Mesothelial cell of epicardium (in vitro differentiated cells): ENCODE measurements at places on chromosomes 4 and X. TPM values are rescaled to one million over a fixed set of nuclear protein-coding genes. Genes with fewer than 3 reads are reported as not detected.

Gene SLC9B1
- total RNA-seq = 3.2 to 4.7 TPM (median 4.5 TPM) in 3 replicates

Gene ASB12
- 0.18 to 0.73 TPM (median 0.67 TPM) in 3 replicates for total RNA-seq

Gene TACR3
- 0.07 TPM in 1 of 3 replicates, not detected in the others for total RNA-seq

Gene NRK
- 47.4 to 48.2 TPM (median 47.8 TPM) in 3 replicates for total RNA-seq

Gene MXRA5
- 131 to 139 TPM (median 134 TPM) in 3 replicates for total RNA-seq

Gene EDA
- 8.4 to 9.2 TPM (median 8.9 TPM) in 3 replicates for total RNA-seq

Gene HS3ST1
- total RNA-seq = 3.4 to 6.2 TPM (median 5.6 TPM) in 3 replicates

Gene MEPE
- not detected in 3 replicates for total RNA-seq

Gene PAGE2
- total RNA-seq = not detected in 3 replicates

Gene STK26
- total RNA-seq = 96.0 to 104 TPM (median 103 TPM) in 3 replicates

Gene AKAP14
- total RNA-seq = not detected in 3 replicates

Gene OTUD6A
- total RNA-seq = not detected in 3 replicates

Gene GPC3
- 837 to 864 TPM (median 859 TPM) in 3 replicates for total RNA-seq

Gene FRMPD3
- total RNA-seq = 0.29 to 0.42 TPM (median 0.38 TPM) in 3 replicates

Gene ATP1B4
- total RNA-seq = not detected in 3 replicates

Gene MND1
- total RNA-seq = 7.5 to 9.1 TPM (median 7.7 TPM) in 3 replicates

Gene ARSJ
- 3.1 to 3.8 TPM (median 3.3 TPM) in 3 replicates for total RNA-seq

Gene PITX2
- 88.7 to 99.3 TPM (median 95.5 TPM) in 3 replicates for total RNA-seq

Gene TNIP3
- total RNA-seq = 0.27 to 0.51 TPM (median 0.27 TPM) in 3 replicates

Gene CYP2U1
- total RNA-seq = 6.6 to 7.7 TPM (median 7.0 TPM) in 3 replicates

Gene RBM46
- 0.33 to 0.43 TPM (median 0.36 TPM) in 3 replicates for total RNA-seq

Gene DMP1
- not detected in 3 replicates for total RNA-seq

Gene GUCY2F
- total RNA-seq = 0.07 TPM in 2 of 3 replicates, not detected in the other

Gene EDNRA
- 135 to 140 TPM (median 135 TPM) in 3 replicates for total RNA-seq

Gene NUDT10
- 5.7 to 5.9 TPM (median 5.8 TPM) in 3 replicates for total RNA-seq

Gene NAA11
- total RNA-seq = not detected in 3 replicates

Gene ELF2
- 55.2 to 58.2 TPM (median 57.1 TPM) in 3 replicates for total RNA-seq

Gene ATXN3L
- not detected in 3 replicates for total RNA-seq

Gene PLXNB3
- 3.6 to 4.3 TPM (median 4.3 TPM) in 3 replicates for total RNA-seq

Gene SLC34A2
- total RNA-seq = 0.07 to 0.34 TPM (median 0.22 TPM) in 3 replicates

Gene CXCL11
- not detected in 3 replicates for total RNA-seq

Gene HS6ST2
- 20.2 to 23.1 TPM (median 22.9 TPM) in 3 replicates for total RNA-seq

Gene UCP1
- not detected in 3 replicates for total RNA-seq
